NCI-H345 (cell line): ENCODE measurements at places on chromosomes 2 and 18.

DNA sequence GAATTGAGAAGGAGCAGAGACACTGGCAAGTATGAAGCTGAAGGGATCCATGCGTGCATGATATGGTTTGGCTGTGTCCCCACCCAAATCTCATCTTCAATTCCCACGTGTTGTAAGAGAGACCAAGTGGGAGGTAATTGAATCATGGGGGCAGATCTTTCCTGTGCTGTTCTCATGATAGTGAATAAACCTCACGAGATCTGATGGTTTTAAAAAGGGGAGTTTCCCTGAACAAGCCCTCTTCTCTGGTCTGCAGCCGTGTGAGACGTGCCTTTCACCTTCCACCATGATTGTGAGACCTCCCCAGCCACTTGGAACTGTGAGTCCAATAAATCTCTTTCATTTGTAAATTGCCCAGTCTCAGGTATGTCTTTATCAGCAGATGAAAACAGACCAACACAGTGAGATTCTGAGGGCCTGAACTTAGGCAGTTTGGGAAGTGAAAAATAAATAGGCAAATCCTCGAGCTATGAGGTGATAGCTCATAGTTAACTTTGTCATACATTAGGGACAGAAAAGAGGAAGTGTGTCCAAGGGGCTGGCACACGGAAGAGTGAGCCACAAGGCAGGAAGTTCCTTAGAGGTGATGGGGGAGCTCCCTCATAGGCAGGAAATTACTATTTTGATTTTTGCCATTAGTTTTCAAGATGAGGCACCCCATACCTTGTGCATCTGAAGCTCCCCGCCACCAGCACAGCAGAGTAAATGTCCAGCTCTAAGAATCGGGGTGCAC lies 658.8 kb upstream of the ID2 start:
- no peak for DNase-seq

- DNase-seq: peak; percentile 75
Observed at GRCh38 chr2:71679491-71679890, 226.1 kb downstream of the DYSF start.

DNA sequence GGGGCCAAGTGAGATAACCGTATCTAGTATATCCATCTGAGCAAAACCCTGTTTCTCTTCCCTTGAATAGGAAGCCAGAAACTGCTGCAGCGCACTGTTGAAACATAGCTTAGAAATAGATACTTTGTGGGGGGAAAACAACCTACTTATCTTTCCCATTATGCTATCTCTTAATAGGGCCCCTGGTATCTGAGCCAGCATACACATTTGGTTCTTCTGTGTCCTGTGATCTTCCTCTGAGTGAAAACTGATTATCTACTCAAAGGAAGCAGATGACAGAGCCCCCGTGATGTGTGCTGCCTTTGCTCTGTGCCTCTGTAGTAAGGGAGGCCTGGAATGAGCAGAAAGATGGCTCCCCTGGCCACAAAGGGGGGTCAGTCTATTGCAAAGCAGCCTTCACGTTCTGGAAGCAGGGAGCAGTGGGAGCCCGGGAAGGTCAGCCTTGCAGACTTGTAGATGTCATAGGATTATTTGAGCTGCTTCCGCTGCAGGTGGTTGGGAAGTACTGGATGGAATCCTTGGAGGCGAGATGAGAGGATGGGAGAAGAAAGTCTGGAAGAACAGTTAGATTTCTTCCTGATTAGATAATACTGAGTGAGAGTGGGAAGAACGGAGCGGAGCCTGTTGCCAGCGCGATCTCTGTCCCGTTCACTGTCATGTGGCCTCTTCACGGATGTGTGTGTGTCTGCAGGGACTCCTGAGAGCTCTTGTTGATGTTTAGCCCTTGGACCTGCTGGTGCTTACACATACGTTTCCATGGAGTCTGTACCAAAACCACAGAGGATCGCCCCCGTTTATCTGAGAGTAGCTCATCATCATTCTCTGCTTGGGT lies 150.1 kb downstream of the AGAP1 start:
- no peak for DNase-seq

- no peak for DNase-seq
Observed at GRCh38 chr2:172709566-172710291, 25.9 kb upstream of the RAPGEF4 start.

DNA sequence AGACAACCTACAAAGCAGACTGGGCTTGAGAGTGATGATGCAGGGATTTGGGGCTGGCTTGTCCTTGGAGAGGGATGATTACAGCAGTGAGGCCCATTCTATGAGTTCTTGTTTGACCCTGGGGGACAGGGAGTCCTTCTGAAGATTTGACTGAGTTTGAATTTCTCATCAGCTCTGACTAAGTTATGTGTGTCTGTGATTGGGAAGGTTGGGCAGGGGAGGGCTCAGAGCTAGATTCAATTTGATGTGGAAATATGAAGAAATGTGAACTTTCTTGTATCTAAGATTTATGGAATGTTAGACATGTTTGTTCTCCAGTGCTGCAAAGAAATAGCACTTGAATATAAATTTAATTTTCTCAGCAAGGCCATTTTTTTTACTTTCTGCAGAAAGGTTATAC lies 19.9 kb upstream of the IL1R2 start:
- DNase-seq: no peak

DNA sequence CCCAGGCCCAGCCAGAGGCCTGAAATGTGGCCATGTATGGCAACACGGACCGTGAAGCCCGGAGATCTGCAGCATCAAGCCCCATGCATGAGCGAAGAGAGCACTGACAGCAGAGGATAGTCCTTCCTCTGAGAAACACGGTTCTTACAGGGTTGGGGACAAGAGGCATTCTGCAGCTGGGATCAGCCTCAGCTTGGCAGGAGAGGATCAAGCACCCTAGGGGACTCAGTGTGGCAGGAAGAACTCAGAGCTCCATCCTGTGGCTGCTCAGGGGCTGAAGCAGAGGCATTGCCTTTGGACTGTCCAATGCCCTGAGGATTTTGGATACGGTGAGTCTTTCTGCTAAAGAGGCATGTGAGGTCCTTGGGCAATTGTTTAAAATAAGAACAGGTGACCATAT lies 368.7 kb downstream of the ZNF516 start:
- DNase-seq: no peak

- no peak for DNase-seq
Observed at GRCh38 chr2:100941646-100942240, 60.3 kb upstream of the RPL31 start.

DNA sequence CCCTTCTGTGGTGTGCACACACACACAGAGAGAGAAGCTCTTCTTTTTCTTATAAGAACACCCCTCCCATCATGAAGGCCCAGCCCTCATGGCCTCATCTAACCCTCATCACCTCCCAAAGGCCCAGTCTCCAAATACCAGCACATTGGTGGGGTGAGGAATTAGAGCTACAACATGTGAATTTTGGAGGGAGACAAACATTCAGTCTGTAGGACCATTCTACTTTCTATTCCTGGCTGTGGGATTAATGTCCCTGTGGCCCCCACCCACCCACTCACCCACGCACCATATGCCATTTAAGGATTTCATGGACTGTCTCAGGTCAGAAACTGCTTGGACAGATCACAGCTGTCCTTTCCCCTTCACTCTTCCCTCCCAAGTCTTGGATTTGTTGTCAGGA lies 190.2 kb downstream of the GBX2 start:
- no peak for DNase-seq

- no peak for DNase-seq
Observed at GRCh38 chr2:186891185-186891621, 42.2 kb upstream of the ZSWIM2 start.

DNA sequence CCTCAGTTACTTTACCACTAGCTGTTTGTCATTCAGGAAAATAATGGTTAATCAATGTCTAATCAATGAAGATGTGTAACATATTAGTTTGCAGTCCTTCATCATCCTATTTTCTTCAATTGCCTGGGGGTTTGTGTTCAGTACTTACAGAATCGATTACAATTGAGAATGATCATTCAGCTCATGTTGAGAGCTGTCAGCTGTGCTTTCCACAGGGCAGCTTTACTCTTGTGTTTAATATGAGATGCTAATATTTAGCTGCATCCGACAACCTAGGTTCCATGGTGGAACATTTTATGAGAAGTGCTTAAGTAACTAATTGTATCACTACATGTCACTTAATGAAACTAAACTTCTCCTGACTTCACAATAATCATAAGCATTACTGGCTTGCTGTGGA lies 191.9 kb downstream of the GRB14 start:
- no peak for DNase-seq

DNA sequence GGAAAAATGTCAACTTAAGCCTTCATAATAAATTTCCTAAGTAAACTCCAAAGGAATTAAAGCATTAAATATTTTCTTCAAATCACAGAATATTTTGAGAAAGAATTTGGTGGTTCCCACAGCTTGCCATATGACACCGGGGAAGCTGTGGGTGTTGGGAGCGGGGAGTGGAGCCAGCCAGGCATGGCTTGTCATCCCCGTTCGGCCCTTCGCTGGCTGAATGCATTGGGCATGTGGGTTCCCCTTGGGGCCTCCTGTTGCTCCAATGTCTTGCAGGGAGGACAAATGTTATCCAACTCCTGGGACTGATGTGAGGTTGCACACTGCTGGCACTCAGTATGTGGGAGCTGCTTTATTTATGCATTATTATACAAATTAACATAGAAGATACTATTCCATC lies 18.6 kb downstream of the NGEF start:
- no peak for DNase-seq

DNA sequence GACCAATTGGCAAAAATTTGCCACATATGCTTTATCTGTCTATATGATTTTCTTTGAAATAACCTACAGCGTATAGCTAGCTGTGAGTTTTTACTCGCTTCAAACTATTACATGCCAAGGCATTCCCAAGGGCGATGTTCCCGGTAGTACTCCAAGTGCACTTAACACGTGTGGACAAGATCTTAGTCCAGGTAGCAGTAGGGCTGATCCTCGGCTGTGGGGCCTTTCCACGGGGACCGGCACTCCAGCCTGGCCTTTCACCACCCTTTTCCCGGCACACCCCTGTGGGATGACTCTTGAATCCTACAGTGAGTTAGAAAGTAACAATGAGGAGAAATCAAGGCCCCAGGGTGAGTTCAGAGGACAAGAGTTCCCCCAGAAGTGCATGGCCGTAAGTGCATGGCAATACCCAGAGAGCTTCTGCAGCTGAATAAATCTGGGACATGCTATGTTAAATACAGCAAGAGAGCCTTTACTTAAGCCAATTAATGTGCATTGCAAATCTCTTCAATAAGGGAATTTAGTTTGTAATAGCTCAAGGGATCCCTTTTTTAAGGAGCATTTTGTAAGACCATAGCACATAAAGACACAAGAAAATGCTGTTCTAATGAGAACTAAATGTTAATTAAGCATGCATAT lies 26.4 kb downstream of the CHMP1B start:
- no peak for DNase-seq

- DNase-seq: no peak
Observed at GRCh38 chr2:176124110-176124946, 1.8 kb downstream of the HOXD9 start.

- no peak for DNase-seq
Observed at GRCh38 chr2:190636361-190636760, 12.5 kb upstream of the NAB1 start.

DNA sequence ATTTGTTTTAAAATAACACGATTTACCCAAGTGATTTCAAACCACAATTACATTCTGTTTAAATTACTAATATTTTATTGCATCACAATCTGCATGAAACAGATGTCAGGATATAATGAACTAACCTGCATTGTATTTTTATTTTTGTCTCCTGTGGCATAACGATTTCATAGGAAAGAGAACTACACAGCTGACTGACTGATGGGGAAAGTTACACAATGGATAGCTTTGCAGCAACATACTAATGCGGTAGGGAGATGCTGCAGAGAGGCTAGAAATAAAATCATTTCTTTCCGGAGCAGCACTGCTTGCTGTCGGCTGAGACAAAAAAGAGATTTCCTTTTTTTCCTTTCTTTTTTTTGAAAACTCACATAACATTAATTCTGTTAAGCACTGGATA lies 36.9 kb downstream of the SCN1A start:
- DNase-seq: no peak

- no peak for DNase-seq
Observed at GRCh38 chr2:119873350-119874315, 113.9 kb downstream of the PTPN4 start.

GRCh38 chr18:74806700-74807416 lies 209.2 kb downstream of the ZNF407 start:
- peak; percentile 72 for DNase-seq

DNA sequence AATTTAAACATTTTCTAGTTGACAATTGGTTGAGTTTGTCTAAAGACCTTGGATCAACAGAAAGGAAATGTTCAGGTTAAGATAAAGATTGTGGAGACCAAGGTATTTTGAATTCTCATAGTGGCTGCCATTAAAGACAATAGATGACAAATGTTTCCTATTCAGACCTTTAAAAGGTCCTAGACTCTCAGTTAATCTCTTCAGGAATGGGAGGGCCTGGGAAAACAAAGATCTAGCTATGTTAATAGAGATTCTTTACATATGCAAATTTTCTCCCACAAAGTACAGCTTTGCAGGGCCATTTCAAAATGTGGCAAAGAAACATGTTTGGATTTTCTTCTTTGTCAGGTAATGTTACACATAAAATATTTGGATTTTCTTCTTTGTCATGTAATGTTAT lies 403.9 kb downstream of the SPAG16 start:
- DNase-seq: no peak

DNA sequence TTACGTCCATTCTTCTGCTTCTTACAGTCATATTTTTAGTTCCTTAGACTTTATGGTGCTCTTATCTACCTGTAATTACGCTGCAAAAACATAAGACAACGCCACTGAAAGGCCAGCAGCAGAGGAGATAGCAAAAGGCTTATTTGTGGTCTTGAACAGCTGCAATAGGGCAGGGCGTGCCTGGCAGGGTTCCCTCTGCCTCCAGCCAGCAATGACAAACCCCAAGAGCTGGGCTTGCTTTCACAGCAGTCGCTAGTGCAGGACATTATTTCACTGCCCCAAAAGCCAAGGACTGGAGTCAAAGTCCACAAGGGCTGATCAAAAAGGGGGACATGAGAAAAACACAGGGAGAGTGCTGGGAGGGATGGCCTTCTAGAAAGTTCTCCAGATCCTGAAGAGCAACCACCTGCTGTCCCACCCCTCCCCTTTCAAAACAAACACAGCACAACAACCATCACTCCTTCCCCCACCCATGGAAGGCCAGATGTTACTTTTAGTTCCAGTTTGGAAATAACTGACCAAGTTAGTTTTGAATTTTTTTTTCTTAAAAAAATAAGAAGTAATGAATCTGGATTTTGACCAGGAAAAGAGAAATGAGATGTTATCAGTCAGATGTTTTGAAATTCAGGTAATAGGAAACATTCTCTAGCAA lies 127.8 kb downstream of the RBMS1 start:
- no peak for DNase-seq

DNA sequence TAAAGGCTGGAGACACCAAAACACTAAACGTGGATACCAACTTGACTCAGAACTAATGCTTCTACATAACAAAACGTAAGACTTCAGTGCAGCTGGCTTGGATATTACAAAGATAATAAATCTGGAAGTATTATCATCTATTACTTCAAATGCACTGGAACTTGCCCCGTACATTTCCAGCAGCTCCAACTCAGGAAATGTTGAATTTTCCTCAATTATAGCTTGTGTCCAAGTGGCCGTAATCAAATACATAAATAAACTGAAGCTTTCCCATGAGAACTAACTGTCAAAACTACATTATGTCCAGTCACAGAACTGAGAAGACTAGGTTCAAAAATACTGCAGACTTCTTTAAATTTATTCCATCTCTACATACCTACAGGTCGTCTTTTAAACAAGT lies 6.2 kb downstream of the PDE1A start:
- DNase-seq: no peak
